ENCODE measurements at places on chromosomes 6 and 20. TPM values are rescaled to one million over a fixed set of nuclear protein-coding genes. Genes with fewer than 3 reads are reported as not detected.

Gene TRIM15
- total RNA-seq, result not detected

GRCh38 chr6:145427232-145427631 is 308.1 kb downstream of the EPM2A start:
- no peak for DNase-seq

GRCh38 chr6:157681041-157681650 is 141.9 kb upstream of the SNX9 start:
- DNase-seq, result no peak

DNA sequence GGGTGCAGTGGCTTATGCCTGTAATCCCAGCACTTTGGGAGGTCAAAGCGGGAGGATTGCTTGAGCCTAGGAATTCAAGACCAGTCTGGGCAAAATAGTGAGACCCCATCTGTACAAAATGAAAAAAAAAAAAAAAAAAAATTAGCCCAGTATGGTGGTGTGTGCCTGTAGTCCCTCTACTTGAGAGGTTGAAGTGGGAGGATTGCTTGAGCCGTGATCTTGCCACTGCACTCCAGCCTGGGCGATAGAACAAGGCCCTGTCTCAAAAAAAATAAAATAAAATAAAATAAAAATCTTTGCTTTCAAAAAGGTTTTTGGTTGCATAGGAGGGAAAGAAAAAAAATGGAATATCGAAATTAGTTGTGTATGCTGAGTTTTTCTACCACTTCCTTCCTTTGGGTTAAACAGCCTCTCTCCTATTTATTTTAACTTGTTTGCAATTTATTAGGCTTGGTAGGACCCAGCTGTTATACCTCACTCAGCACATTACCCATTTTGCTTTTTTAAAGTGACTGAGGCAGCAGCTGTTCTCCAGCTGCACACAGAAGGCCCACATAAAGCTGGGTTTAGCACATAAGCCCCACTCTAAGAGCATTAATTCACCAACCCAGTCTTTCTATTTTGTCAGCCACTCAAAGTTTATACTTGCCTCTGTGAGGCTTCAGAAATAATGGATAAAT is 152.3 kb downstream of the ZFAND3 start:
- DNase-seq, result no peak

DNA sequence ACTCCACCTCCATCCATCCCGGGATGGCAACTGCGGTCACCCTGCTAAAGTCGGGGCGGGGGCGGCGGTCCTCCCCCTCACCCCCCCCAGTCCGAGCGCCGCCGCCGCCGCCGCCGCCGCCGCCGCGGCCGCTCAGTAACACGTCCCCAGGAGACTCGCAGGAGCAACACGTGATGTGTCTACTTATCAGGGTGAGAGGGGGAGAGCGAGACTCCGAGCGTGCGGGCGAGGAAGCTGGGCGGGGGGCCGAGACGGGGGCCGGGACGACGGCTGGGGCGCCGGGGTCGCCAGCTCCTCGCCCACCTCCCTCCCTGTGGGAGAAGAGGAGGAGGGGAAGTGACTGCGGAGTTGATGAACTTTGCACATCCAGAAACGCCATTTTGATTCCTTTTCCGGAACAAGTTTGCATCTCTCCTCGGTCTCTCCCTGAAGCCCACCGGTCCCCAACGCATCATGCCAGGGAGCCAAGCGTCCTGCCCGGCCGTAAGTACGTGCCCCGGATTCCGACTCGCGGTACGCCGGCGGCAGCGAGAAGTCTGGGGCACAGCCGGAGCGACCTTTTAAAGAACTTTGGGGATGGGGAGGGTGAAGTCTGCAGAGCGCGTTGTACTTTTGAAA is at the start of gene RREB1:
RREB1 (plus strand) TSS at position 384 of the 618 bp plus-strand sequence. CDS start 73,951 bp downstream, outside the sequence.
- DNase-seq, result no peak

- DNase-seq, result no peak
These were observed 95.9 kb downstream of the SAMD5 start for GRCh38 chr6:147604373-147604772.

All from pulmonary artery endothelial cell (primary cell).